Pancreas (tissue), 10 donors: ENCODE measurements at places on chromosomes 3 and 15. TPM values are rescaled to one million over a fixed set of nuclear protein-coding genes. Genes with fewer than 3 reads are reported as not detected.

The P2RY12 gene
- total RNA-seq, result 0.19 TPM

The TRIM42 gene
- not detected for total RNA-seq

The RAB6B gene
- total RNA-seq, result 3.8 TPM

The ARL6 gene
- total RNA-seq, result 1.5 TPM

DNA sequence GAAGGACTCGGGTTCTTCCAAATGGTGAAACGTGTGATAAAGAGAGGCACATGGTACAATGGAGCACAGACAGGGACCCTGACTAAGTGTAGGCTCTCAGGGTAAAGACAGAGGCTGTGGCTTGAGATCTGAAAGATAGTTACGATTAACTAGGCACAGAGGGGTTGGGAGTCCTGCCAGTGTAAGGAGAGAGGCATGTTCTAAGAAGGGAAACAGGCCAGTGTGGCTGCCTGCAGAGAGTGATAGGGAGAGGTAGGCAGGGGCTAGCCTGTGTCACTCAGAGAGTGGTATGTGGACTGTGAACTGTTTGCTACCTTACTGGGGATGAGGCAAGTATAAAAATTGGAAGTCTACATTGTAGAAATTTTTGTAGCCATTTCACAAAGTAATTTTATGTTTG is 109.5 kb downstream of the PEX5L start:
- DNase-seq, result no peak

GRCh38 chr3:1191026-1191425 is 98.2 kb downstream of the CNTN6 start:
- no peak for DNase-seq

The SKOR1 gene
- total RNA-seq, result 0.09 TPM

- DNase-seq, result no peak
Measured at GRCh38 chr3:44001072-44001471, 240.6 kb upstream of the TOPAZ1 start.

DNA sequence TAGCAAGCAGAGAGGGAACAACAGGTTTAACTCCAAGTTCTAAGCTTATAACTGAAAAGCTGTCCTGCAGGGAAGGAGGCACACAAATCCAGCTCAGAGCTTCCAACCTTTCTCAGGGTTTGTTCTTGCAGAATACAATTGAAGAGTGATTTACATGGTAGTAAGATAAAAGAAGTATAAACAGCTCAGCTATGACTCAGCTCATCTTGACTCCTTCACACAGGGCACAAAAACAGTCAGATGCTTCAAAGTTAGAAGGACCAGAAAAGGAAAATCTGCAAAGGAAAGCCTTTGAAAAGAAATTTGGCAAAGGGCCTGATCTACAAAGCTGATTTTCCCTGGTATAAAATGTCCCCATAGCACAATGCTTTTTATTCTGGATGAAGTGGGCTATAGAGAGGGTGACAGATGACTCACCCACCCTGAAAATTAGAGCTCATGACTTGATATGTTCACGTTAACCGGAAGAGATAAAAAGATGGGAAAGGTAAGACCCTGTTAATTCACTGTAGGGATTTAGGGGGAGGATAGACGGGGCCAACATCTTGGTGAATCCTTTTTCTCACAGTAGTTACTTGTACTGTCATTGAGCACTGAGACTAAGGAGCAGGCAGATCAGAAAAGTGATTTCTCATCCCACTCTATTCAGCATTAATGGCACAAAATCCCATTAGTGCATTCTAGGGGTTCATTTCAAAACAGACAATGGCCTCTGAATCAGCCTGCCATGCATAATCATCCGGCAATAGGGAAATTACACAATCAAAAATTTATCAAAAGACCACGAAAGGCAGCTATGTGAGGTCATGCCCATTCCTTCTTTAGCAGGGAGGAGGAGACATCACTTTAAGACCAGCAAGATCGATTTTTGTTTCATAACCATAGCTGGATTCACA is 143.5 kb downstream of the GAP43 start:
- no peak for DNase-seq

DNA sequence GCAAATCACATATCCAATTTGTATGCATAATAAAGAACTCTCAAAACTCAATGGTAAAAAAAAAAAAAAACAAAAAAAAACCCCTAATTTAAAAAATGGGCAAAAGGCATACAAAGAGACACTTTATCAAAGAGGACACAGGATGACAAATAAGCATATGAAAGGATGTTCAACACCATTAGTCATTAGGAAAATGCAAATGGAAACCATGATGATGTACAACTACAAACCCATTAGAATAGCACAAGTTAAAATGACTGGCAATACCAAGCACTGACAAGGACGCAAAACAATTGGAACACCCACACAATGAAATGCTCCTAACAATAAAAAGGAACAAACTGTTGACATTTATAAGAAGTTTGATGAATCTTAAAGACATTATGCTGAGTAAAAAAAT is 63.4 kb upstream of the ADAMTS17 start:
- no peak for DNase-seq

- peak; percentile 57 for DNase-seq
Measured at GRCh38 chr3:65672871-65673815, 365.6 kb downstream of the MAGI1 start.

DNA sequence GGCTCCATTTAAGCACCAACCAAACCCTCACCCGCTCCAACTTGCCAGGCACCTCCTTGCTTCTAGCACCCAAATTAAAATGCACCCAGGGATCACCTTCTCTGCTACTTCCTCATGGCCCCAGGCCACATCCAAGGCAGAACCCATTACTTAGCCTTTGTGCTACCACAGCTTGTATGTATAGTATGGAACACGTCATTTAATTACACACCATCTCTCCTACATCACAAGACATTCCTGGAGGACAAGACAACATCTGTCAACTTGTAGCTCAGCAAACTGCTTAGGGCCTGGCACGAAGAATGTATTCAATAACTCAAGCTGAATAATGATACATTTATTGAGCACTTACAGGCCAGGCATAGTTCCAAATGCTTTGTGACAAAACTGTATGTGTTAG is 23.3 kb downstream of the ZDHHC3 start:
- no peak for DNase-seq

DNA sequence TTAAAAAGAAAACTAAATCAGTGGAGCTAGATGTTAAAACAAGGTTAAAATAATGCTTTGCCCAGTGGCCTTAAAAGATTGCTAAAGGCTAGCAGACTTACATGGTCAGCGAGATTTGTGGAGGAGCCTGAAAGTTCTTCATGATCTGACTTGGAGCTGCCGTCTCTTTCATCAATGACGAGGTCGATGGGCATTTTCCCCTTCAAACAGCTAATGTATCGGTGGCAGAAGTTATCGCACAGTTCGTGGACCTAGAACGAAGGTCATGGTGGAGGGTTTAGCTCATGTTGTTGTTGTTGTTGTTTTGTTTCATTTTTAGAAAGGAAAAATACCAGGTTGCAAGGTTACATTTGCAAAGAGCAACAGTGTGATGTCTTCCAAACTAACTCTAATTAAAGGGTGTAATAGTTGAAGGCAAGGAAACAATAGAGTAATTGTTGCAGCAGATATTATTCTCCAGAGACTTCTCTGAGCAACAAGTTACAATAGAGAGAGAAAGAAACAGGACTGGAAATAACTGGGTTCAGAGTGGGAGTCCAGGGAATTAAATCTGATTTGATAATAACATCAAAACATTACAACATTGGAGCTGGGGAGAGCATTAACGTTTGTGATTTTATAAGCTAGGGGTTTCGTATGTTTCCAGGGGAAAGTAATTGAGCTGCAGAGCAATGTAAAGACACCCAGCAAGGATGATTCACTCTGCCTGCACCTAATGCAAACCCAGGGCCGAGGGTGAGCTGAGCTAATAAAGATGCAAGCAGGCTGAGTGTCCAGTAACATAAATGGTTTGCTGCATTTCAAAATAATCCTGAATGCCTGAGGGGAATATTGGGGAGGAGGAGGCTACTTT is 6.6 kb downstream of the MEIS2 start:
- DNase-seq, result no peak

DNA sequence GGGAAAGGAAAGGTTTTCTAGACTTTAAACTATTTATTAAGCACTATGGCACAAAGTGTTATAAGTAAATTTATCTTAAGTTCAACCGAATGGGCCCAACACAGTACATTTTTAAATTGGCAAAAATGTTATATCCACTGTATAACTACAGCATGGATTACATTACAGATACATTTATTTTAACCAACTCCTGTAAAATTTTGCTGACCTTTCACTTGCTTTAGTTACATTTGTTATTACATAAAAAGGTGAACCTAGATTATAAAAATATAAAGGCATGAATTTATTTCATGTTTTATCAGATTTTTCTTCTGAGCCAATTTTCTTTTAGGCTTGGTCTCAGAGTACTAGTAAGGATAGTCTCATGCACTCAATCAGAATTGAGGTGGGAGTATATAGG is 221.9 kb upstream of the GBE1 start:
- DNase-seq, result no peak
